Hematopoietic multipotent progenitor cell treated with erythropoietin and hydrocortisone succinate and interleukin-3 and kit ligand, for 8 days (in vitro differentiated cells): ENCODE measurements at places on chromosomes 6 and 20.

DNA sequence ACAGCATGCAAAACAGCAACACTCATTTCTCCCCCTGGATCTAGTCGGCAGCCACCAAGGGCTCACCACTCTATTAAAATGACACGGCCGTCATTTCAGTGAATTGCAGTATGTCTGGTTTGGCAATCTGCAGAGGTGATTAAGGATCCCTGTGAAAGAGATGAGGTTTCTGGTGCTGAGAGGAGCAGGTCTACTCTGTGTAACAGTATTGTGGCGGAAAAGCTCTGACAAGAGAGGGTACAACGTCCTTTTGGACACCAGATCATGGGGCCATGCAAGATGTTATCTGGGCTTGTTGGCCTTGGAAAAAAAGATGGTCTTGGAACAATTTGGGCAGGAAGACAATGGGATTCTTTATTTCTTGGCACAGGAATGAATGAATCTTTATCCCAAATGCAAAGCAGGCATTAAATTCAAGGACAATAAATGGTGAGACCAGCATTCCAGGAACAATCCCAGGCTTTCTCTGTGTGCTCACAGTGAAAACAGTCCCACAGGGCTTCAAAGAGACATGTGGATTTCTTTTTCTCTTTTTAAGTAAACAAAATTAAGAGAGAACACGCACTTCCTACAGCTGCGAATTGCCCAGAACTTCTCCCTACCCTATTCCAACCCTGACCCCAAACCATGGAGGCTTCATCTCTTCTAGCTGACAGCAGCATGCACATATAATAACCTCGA, 33.7 kb upstream of the ADGRF1 start:
- no peak for DNase-seq

- DNase-seq, result no peak
Observed at GRCh38 chr6:24768361-24768760, 6.4 kb upstream of the GMNN start.

DNA sequence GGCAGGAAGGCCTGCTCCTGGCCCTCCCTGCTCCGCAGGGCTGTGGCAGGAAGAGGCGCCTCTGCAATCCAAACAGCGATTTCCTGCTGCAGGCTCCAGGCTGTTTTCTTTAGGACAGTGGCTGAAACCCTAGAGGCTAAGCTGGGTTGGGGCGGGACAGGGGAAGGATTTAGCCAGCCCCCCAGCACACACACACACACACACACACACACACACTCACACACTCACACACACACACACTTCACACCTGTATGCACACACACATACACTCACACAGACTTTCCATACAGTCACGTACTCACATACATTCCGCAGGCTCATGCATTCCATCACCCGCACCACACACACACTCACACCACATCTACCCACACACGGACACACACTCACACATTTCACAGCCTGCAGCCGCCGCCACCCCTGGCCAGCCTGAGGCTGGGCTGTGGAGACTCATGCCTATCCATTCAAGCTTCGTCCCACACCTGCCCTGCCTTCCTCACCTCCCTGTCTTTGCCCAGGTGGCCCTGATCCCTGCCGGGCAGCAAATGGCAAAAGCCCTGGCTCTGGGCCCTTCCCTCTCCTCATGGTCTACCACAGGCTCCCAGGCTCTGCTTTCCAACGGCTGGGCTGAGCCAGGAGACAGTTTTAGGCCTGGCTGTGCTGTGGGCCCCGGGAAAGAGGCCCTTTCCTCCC, 17.9 kb downstream of the MDFI start:
- no peak for DNase-seq

DNA sequence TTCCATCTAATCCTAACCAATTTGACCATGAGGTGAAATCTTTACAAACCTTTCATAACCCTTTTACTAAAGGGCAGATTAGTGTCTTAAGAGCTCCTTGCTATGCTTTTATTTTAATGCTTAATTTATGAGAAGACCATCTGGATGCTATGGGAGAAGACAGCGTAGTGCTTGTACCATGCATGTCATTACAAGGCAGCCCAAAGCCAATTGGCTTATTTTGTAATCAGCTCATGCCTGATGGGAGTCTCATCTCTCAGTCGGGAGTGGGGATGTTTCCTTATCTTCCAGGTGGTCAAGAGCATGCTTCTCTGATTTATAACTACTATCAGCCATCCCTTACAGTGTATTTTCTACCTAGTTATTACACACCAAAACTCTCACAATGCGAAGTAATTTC, 304.7 kb downstream of the FARS2 start:
- no peak for DNase-seq
